T-helper 17 cell (primary cell): ENCODE measurements at places on chromosomes 1 and 21.
A peak's percentile ranks its signal among the peaks of the same experiment; 100 is the strongest.

DNA sequence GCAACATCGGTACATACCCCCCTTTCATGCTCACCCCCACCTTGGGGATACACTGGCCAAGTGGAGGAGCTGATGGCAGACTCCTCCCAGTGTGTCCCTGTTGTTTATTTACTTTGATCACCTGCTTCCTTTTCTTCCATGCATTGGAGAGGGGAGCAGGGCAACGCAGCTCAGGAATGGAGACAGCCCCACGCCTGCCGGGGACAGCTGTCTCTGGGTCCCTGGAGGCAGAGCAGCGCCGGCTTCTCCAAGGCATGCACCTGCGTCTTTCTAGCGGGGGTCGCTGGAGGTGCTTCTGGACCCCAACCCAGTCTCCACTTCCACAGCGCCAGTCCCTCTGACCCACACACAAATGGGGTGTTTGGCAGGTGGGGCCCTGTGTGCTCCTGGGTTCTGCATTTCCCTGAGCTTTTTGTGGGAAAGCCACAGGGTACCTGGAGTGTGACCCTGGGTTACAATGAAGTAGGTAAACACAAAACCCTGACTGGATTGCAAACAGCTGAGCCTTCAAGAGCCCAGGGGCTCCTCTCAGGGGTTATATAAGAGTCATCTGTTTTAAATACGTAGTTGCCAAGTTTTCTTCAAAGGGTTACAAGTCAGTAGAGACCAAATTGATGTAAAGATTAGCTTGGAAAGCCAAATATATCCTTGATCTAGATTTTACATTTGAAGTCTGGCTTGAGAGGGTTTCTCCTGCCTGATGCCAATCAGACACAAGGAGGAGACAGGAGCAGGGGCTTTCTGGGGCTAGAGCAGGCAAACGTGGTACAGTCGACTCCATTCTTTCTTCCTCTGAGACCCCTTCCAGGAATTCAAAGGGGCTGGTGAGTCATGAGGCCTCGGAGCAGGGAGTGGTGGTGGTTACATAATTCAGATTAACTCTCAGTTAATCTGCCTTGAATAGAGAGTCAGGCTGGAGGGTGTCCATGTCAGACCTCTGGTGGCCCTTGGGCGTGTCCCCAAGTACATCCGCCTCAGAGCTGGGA, 4.5 kb downstream of the AJAP1 start:
- no peak for DNase-seq

DNA sequence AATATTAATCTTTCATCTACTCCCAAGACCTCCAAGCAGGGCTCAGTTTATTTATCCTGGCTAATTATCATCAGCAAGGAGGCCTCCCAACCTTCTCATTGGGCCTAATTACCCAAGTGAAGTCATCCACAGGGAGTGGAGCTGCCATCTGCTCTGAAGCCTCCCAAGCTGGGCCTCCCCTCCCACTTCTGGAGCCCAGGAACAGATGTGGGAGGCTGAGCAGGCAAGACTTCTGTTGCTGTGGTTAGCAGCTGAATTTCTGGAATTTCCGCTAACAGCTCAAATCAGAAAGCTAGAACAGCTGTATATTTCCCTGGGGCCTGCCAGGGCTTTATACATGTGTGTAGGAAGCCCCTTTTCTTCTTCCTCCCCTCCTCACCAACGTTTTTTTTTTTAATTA, 127.5 kb downstream of the UCK2 start:
- no peak for DNase-seq

DNA sequence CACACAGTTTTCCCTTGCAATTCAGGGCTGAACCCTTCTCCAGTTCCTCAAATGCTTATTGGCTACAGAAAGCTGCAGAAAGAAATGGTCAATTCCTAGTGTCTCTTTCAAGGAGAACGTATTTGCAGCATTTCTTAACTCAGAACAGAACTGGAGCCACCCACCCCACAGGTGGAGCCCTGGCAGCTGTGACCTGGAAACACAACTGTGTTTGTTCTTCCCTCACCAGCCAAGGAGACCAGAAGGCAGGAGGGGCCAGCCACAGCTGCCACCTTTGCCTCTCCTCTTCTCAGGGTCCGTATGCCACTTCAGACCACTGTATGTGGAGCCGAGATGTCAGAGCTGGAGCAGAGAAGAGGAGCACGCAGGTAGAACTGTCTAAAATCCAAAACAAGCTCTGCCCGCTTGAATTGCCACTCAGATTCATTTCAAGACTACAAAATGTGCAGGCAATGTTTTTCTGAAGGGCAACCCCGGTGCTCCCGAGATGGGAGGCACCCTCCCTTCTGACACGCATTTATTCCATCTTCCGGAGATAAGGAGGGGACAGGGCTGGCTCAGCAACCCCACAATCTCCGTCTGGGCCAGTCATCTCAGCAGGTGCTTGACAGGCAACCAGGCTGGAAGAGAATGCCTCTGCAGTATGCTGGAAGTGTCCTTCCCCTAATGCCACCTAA, 16.7 kb downstream of the CD247 start:
- DNase-seq = no peak

- no peak for DNase-seq
Measured at GRCh38 chr1:223135176-223135942, 7.7 kb downstream of the TLR5 start.

- peak; percentile 70 for DNase-seq
Measured at GRCh38 chr1:61741711-61742619, at the start of gene PATJ. PATJ (plus strand) TSS chr1:61742480; CDS start chr1:61762893, 20,413 bp downstream.

DNA sequence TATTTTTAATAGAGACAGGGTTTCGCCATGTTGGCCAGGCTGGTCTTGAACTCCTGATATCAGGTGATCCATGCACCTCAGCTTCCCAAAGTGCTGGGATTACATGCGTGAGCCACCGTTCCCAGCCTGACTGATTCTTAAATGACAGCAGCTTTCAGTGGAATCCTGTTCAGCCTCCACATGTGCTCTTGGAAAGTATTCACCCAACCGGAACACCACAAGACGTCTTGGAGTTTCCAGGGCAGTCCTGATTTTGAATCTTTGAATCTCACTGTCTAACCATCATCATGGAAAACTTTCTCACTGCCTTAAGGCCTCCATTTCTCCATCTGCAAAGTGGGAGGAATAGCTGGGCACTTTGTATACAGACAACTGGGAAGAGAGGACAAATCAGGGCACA, 58.1 kb upstream of the ITPKB start:
- no peak for DNase-seq

DNA sequence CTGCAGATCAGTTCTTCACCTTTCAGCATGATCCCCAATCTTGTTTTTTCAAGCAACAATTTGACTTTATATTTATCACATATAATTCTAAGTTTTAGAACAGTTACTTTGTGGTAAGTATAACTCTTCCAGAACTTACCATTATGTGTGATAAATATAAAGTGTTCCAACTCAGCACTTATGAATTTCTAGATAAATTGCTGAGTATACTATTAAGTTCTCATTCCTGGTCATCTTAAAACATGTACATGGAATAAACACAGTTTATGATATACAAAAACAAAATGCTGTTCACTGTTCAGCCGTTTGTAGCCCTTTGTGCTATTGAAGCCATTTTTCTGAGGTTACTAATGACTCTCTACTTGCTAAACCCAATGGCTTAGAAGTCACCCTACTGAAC, 5.1 kb upstream of the XPR1 start:
- no peak for DNase-seq

DNA sequence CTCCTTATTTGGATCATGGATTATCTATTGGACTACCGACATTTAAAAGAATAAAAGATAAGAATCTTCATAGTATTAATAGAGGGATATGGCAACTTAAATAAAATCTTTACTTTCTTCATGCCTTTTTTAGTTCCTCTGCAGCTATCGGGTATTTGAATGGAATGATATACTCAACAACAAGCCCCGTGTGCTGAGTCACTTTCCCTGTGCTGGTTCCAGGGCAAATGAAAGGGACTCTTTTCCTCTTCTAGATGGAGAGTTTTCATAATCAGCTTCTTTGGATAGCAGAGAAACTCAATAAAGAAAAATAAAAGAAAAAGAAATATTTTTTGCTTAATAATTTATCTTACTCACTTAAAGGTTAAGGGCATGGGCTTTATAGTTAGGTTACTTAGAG, 213.7 kb downstream of the LRRC40 start:
- no peak for DNase-seq
